Activated T-helper 1 cell treated with anti-CD3 and anti-CD28 coated beads, Interleukin-2, amount 50 U/mL, for 16 hours (primary cell): ENCODE measurements at places on chromosomes 7 and 10.

- DNase-seq, result no peak
Observed at GRCh38 chr10:49364747-49365146, 31.1 kb downstream of the DRGX start.

DNA sequence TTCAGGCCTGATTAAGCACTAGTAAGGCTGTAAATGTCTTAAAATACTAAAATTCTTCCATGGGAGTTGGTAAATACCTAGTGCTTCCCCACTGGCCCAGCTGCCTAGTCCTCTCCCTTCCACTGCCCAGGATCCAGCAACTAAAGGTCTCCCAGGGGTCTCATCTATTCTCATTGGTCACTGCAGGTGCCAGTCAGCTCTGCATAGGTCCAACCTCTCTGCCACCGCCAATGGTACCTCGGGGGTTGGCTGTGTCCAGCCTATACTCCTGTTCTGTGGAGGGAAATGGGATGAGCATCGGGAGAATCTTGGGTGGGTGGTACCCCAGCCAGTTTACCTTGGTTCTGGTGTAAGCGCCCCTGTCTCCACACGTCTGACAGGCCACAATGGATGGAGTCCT is 6.1 kb upstream of the CREB5 start:
- DNase-seq, result no peak

DNA sequence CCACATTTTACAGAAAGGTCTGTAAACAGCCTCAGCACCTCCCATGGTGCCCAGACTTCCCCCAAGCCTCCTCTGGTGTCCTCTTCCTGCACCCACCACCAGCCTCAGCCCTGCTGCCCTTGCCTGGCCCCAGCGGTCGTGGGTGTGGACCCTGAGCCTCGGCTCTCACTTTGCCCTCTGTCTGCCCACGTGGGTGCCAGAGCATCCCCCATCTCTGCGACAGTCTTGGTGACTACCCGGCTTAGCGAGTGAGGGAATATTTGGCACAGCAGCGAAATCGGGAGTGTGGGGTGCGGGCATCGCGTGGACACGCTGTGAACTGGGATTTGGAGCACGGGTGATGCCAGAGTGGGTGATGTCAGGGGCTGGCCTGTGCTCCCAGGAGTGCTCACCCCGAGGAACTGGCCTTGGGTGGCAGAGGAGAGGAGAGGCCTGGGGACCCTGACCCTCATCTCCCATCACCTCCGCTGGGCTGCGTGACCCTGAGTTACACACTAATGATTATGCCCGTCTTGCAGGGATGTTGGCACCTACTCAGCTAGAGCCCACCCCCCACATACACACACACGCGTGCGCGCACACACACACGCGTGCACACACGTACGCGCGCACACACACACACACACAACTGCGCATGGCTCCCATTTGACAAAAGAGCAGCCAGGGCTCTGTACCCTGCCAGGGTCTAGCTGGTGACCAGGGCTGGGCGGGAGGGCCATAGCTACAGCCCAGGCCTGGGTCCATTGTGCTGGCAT is 8.7 kb downstream of the ELFN1 start:
- DNase-seq, result no peak

GRCh38 chr10:23777153-23777552 is 338.3 kb downstream of the OTUD1 start:
- DNase-seq, result no peak

GRCh38 chr7:104848138-104848990 is 165.6 kb upstream of the KMT2E start:
- peak; percentile 15 for DNase-seq

DNA sequence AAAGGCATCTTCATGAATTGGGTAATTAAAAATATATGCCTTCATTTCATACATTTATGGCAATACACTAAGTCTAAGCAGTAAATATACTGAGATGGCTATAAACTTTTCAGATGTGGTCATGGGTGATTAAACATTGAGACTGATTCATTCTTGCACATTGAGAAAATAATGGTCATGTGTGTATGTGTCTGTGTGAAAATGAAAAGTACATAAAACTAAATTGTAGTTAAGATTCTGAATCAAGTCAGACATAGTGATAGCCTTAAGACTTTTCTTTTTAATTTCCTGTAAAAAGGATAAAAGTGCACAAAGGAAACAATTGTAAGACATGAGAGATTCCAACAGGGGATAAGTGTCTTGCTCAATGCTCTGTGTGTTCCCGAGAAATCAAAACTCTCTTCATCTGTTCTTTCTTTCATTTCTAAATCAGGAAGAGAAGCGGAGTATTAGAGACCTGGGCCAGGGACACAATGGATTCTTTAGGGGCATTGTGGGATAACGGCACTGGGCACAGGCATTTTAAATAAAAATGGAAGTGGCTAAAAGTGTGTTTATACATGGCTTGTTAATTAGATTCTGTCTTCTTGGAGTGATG is 69.8 kb upstream of the AGR3 start:
- no peak for DNase-seq

GRCh38 chr10:30984563-30985328 is 46.9 kb downstream of the ZNF438 start:
- no peak for DNase-seq

GRCh38 chr10:74822521-74823089 is 3.8 kb upstream of the KAT6B start:
- DNase-seq, result no peak

DNA sequence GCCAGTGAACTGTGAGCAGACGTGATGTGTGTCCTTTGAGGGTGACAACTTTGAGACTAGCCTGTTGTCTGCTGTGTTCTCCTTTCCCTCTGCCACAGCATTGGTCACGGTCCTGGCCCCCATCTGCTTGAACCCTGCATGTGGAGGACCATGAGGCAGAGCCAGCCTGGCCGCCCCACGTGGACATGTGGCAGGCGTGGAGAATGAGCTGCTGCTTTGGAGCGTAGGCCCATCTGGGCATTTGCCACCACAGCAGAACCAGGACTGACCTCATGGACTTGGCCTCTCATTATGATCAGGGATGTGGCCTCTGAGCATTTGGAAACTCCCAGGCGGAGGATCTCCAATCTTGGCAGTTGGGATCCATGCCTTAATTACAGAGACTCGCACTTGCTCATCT is 448.5 kb downstream of the TCERG1L start:
- no peak for DNase-seq

DNA sequence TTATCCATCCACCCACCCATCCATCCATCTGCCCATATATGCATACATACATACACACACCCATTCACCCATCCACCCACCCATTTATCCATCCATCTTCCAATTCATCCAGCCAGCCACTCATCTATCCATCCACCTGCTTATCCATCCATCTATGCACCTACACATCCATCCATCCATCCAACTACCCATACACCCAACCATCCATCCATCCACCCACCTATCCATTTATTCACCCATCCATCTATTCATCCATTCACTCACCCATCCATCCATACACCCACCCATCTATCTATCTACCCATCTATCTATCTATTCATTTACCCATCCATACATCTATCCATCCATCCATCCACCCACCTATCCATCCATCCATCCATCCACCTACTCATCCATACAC is 17.3 kb downstream of the TMEM72 start:
- no peak for DNase-seq
